HAP-1 (cell line): ENCODE measurements at places on chromosomes 2 and 18.

DNA sequence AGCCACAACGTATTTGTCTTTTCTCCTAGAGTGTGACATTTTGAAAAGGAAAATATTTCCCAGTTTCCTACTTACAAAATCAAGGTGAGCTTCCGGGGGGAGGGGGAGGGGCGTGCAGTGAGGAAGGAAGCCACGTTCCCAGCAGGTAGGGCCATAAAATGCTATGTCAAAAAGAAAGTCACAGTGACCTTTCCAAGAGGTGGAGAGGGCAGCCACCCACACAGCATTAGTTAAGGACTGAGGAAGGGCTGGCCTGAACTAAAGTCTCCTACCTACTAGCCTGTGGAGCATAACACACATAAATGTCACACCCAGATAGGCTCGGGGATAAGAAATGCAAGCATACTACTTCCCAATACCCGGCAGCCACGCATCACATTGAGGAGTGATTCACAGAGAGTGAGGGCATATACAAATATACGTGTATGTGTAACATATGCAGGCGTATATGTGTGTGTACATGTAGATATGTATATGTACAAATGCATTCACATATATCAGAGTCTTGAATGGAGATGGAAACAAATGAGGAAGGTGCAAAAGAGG lies 191.1 kb downstream of the STK39 start:
- no peak for DNase-seq

- no peak for DNase-seq
Observed at GRCh38 chr2:187545238-187545751, 8.9 kb downstream of the TFPI start.

DNA sequence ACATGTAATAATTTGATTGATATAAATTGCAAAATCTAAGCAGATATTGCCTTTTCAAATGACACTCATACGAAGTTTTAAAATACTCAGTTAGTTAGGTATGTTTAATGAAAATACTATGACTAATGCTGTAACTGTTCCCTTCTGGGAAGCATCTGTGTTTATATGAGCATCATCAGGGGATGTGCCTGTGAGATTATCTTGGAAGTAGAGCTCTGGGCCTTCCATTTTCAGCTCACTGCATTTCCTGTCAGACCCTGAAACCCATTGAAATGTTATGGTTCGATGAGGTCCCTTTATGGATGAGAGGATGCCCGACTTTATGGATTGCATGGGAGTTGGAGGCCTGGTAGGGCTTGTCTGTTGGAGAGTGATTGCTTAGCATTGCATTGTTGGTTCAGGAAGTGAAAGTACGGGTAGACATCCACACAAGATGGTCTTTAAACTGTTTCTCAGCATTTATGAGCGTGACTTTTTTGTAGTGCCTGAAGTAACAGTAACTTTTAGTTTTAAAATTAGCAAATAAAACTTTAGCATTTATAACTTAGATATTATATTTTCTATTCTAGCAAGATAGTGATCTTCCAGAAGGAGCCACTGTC lies 28.7 kb downstream of the ELP2 start:
- no peak for DNase-seq

GRCh38 chr2:191691016-191691735 lies 13.2 kb downstream of the NABP1 start:
- peak; percentile 47 for DNase-seq

- peak; percentile 58 for DNase-seq
Observed at GRCh38 chr2:100178085-100178788, 35.8 kb upstream of the AFF3 start.

DNA sequence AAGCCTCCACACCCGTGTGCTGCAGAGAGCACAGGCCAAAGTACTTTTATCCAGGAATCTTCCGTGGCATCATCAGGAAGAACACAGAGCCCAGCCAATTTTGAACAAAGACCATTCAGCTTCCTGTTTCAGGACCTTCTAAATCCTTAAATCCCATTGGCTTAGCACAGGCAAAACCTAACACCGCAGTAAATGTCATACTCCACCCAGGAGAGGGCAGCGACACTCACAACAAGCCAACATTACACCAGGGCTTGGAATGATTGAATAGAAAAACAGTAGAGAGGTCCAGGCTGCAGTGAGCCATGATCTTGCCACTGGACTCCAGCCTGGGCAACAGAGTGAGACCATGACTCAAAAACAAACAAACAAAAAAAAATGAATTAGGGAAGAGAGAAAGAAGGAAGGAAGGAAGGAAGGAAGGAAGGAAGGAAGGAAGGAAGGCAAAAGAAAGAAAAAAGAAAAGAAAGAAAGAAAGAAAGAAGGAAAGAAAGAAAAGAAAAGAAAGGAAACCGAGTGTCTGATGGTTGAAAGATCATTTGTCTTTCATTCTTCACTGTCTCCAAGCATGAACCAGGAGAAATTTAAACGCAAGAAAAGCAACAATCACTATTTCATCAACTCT lies 144.6 kb upstream of the SATB2 start:
- DNase-seq: peak; percentile 51

DNA sequence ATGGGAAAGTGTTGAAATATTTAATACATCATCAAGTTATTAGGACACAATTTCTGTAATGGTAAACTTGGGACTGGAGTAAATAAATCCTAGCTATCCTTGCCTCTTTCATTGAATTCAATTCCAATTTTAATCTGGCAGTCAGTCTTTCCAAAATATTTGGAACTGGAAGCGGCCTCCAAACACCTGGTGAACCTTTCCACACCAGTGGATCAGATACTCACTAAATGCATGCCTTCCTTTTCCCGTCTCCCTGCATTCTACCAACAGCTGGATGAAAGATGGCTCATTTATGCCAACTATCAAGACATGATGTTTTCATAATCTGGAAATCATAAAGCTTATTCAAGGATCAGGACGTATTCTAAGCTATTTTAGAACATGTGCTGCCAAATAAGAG lies 488.2 kb upstream of the SPHKAP start:
- no peak for DNase-seq

GRCh38 chr2:70771446-70771845 lies 3.4 kb upstream of the ADD2 start:
- DNase-seq: no peak

DNA sequence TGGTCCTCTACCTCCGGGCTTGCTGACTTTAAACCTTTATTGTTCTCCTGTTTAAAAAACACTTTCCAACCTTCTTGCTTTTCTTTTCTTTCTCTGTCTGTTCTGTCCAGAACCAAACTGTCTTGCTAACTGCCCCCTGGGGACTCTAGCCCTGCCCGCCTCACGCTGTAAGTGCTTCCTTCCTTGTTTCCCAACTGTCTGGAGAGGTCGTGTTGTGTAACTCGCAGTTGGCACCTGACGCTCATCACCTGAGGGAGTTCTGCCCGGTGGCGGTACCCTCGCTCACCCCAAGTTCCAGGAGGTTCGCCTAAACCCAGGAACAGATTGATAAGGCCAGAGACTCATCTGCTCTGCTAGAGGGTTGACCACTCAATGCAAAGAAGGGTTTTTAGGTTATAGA lies 123.4 kb downstream of the MTCL1 start:
- no peak for DNase-seq

DNA sequence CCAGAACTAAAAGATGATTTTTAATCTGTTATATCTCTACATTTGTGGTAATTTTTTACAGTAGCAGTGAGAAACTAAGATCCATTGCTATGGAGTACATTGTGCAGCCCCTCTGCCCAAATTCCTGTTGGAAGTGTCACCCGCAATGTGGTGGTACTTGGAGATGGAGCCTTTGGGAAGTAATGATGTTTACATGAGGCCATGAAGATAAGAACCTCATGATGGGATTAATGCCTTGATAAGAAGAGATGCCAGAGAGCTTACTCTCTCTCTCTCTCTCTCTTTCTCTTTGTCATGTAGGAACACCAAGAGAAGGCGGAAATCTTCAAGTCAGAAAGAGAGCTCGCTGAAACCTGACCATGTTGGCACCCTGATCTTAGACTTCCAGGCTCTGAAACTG lies 535.4 kb downstream of the PID1 start:
- DNase-seq: no peak

GRCh38 chr2:8281950-8282857 lies 399.7 kb upstream of the ID2 start:
- DNase-seq: no peak

GRCh38 chr2:107681936-107682335 lies 144.8 kb upstream of the RGPD4 start:
- no peak for DNase-seq

DNA sequence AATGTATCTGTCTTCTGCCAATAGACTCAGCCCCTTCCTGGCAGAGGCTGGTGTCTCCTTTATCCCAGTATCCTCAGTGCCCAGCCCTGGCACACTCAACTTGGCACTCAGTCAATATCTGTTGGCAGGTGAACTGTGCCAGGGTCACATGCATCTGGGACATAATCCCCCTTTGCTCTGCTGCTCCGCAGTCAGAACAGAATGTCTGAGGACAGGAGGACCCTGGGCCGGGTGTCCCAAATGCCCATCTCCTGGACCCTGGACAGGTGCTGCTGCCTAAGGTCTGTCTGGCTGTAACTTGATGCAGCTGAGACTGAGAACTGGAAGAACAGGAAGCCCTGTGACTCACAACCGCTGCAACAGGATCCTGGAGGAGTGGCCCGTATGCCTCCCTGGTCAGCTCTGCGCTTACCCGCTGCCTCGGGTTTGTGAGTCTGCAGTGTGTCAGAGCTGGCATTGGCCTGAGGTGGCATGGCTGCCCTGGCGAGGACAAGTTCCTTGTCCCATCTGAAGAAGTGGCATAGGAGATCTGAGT lies 11.4 kb downstream of the HK2 start:
- DNase-seq: no peak

DNA sequence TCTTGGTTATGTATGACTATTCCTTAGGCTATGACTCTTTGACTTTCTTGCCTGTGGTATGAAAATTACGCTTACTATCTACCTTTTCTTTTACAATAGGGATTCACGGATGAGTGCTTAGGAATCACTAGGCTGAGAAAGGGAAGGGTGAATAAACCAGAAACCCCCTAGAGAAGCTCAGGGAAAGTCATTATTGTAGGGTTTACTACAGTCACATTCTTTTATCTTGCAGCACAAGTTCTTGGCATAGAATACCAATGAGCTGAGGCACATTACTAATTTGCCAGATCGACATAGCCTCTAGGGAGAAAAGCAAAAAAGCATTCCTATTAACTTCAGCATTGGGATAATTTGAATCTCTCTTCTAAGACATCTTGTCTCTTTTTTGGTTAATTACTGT lies 103.3 kb downstream of the ST6GAL2 start:
- no peak for DNase-seq
